Cerebellum (tissue), 4 donors: ENCODE measurements at places on chromosomes 5 and 9. TPM values are rescaled to one million over a fixed set of nuclear protein-coding genes. Genes with fewer than 3 reads are reported as not detected.

DNA sequence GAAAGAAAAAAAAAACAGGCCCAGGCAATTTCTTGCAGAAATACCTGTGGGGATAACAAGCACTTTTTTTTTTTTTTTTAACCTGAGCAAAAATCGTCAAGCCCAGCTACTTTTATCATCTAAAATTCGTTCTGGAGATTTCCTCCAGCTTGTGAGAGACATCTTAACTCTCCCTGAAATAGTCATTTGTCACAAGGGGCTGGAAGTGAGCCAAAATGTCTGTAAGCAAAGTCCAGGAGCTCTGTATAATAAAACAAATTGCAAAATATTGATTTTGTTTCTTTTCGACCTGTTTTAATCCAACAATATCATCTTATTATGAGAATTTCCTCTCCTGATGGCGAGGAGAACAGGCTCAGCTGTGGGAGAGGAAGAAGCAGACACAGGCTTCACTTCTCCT lies 168.4 kb downstream of the TTLL11 start:
- DNase-seq: no peak

GRCh38 chr5:62354028-62354874 lies 48.2 kb downstream of the KIF2A start:
- peak; percentile 30 for DNase-seq

GRCh38 chr5:169494383-169494935 lies 89.1 kb upstream of the SPDL1 start:
- DNase-seq: no peak

- DNase-seq: no peak
Measured at GRCh38 chr9:81860581-81860980, 67.6 kb upstream of the SPATA31D4 start.

DNA sequence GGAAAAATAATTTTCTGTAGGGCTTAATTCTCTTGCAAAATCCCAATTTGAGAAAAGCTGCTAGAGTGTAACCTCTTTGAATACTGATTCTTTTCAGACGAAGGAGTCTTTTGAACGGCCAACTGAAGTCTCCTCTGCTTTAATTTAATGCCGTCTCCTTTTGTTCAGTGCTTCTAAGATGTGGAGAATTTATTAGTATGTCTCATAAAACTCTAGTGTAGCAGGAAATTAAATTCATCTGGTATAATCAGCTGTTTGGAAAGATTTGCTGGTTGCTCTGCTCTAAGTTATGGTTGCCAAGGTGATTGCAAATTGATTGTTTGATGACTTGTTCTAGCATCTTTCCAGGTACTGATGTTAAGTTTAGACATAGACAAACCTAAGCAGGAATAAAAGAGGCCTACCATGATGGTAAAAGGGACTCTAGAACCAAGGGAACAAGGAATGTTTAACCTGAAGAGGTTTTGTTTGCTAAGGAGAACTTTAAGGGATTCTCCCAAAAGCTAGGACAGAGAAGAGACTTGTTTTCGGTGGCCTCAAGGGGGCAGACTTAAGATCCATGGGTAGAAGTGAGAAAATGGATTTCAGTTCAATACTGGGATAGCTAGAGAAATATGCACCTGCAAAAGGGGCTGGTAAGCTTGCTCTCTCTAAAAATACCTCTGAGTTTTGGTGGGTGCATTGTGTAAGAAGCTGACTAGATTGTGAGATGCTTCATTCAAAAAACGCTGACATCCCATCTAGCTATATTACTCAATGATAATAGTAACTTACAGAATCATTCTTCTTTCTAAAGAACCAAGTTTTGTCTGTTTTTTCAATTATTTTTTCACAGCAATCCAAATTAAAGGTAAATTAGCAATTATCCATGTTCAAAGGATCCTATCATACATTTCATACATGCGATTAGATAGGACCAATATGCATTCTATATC lies 5.7 kb upstream of the ADRB2 start:
- no peak for DNase-seq

DNA sequence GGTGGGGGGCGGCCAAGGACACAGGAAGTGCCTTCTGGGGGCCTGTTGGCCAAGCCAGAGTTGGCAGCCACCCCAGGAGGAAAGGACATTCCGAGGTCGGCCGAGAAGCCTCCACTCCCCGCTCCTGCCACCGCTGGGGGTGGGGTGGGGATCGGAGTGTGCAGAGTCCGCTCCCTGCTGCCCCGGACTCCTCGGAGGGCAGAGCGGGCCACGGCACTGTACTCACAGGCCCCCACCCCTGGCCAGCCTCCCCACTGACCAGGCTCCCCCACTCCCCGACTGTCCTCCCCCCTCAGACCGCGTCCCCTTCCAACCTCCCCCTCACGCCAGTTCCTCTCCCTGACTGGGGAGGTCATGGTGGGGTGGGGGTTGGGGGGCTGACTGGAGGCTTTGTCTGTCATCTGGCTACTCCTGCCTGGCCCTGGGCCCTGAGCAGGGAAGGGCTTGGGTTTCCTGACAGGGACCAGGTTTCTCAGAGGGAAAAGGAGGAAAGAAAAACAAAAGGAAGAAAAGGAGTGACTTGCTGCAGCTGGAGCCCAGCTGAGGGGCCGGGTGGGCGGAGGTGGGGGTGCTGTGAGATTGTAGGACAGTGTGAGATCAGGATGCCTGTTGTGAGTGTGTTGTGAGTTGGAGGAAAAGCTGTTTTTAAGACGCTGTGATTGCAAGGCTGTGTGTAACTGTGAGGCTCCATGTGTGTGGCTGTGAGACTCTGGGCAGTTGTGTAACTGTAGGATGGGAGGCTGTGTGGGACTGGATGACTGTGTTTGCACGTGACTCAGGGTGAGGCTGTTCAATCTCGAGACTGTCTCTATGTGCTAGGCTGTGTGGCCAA lies 29.7 kb downstream of the CNTFR start:
- DNase-seq: no peak

PCDH12 gene
- 4.2 TPM for total RNA-seq

DNA sequence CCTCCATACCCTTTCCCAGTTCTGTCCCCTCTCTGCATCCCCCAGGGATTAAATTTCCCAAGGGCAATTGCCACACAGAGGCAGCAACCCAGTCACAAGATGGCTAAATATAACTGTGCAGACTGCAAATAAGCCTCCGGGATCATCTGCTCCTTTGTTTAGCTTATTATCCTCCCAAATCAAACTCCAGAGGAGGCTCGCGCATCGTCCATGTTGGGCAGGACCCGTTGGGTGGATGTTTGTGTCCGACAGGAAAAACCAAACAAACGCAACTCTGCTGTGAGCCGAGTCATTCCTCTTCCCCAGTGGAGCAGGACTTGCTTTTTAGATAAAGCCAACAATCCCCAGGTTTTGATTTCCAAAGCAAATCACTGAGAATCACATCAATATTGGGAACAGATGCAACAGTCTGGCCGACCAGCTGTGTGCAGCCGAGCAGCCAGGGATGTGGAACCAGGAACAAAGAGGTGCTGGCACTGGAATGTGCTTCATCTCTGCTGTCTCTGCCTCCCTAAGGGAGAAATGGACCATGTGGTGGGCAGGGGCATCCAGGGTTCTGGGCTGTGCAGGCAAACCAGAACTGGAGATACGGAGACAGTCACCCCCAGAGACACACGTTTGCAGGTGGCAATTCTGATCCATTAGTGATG lies 89.8 kb downstream of the PTTG1 start:
- no peak for DNase-seq

GRCh38 chr9:78044886-78045285 lies 13.3 kb upstream of the GNAQ start:
- no peak for DNase-seq

DNA sequence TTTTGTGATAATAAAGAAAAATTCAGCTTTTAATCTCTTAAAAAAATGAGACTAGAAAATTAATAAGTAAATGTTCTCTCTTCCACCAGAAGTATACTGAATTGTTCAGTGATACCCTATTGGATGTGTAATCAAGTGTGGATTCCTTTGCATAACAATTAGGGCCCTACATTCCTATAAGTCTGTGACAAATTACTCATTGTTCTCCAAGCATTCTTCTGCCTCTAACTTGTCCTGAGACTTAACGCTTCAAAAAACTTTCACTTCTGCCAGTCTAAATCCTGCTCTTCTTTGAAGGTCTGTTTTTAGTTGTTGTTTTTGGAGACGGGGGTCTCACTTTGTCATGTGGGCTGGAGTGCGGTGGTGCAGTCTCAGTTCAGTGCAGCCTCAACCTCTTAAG lies 9.2 kb upstream of the DDX46 start:
- no peak for DNase-seq

GRCh38 chr9:108073823-108074222 lies 584.3 kb upstream of the KLF4 start:
- no peak for DNase-seq
